ENCODE measurements at places on chromosomes 7 and 10.

DNA sequence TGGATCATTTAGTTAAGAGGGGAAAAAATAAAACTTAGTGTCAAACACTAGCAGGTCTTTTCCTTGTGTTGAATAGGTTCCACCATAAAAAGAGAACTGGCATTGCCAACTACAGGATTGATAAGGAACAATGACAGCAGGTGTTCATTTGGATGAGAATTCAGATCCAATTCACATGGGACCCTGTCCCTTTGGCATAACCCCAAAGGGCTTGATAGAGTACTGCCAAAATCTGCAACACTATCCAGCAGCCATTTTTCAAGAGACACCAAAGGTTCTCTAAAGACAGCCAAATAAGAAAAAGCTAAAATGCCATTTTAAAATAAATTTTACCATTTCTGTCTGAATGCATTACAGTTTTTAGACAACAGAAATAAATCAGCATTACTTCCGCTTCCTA is 422.3 kb downstream of the DGKB start:
- no peak for DNase-seq

DNA sequence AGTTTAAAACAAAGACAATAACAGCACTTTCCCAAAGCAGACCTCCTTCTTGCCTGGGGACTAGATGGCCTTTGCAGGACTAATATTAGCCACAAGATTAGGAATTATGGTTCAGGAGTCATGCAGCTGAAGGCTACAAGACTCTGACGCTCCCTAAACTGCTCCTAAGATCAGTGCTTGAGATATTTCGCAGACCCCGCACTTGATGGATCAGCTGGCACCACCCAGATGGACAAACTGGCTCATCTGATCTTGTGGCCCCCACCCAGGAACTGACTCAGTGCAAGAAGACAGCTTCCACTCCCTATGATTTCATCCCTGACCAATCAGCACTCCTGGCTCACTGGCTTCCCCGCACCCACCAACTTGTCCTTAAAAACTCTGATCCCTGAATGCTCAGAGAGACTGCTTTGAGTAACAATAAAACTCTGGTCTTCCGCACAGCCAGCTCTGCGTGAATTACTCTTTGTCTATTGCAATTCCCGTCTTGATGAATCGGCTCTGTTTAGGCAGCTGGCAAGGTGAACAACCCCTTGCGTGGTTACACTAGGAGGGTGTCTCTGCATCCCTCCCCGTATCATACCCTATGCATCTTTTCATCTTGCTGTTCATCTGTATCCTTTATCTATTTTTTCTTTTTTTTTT is 26.9 kb upstream of the NRBF2 start:
- no peak for DNase-seq

DNA sequence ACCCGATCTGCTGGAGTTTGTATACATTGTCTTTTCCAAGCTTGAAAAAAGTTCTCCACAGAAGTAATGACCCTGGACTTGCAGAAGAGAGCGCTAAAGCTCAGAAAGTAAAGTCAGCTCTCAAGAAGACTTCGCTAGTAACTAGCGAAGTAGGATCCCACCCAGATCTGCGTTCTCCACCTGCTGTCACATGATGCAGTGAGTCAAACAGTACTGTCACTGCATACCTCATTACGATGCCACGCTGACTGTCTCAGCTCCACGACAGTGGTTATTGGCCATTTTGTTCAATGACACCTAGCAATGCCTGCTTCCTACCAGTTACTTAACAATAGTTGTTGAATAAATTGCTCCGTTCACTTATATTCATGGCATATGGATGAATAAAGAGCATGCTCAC is 29.7 kb upstream of the SEC61G start:
- DNase-seq = no peak

GRCh38 chr10:30384701-30385201 is 35.7 kb upstream of the MTPAP start:
- DNase-seq = no peak

Data from T-helper 1 cell (primary cell).